ENCODE measurements at places on chromosomes 5 and 9. TPM values are rescaled to one million over a fixed set of nuclear protein-coding genes. Genes with fewer than 3 reads are reported as not detected.

GRCh38 chr5:73637565-73637964, 11.6 kb downstream of the ARHGEF28 start:
- DNase-seq, result no peak

GRCh38 chr9:109894473-109894872, 114.5 kb downstream of the PALM2AKAP2 start:
- no peak for DNase-seq

GRCh38 chr5:180380856-180381255, 27.7 kb upstream of the GFPT2 start:
- no peak for DNase-seq

DNA sequence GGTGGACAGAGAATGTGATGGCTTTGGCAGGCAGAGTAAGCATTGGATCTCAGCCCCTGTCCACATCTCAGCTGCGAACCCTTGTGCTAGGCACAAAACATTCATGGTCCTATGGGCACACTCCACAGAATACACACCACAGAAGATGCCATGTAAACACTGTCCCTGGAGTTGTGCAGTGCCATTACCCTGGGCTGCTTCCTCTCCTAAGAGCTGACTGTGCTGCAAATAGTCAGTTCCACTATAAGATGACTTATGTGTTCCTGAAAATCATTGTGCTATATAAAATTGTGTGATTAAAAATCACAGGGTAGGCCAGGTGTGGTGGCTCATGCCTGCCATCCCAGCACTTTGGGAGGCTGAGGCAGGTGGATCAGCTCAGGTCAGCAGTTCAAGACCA, 31.9 kb upstream of the ATP6V1G1 start:
- DNase-seq, result no peak

DNA sequence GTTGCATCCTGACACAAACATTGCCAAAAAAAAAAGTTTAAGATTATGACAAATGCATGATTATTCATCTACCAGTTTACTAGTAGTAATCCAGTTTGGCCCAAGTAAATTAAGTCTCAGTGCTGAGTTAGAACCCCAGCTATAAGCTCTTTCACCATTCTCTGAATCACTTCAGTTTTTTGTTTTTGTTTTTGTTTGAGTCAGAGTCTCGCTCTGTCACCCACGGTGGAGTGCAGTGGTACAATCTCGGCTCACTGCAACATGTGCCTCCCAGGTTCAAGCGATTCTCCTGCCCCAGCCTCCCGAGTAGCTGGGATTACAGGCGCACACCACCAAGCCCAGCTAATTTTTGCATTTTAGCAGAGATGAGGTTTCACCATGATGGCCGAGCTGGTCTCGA, 1.5 kb upstream of the PCYOX1L start:
- DNase-seq, result no peak

- DNase-seq, result no peak
Measured at GRCh38 chr9:83178717-83179116, 115.8 kb upstream of the RASEF start.

DNA sequence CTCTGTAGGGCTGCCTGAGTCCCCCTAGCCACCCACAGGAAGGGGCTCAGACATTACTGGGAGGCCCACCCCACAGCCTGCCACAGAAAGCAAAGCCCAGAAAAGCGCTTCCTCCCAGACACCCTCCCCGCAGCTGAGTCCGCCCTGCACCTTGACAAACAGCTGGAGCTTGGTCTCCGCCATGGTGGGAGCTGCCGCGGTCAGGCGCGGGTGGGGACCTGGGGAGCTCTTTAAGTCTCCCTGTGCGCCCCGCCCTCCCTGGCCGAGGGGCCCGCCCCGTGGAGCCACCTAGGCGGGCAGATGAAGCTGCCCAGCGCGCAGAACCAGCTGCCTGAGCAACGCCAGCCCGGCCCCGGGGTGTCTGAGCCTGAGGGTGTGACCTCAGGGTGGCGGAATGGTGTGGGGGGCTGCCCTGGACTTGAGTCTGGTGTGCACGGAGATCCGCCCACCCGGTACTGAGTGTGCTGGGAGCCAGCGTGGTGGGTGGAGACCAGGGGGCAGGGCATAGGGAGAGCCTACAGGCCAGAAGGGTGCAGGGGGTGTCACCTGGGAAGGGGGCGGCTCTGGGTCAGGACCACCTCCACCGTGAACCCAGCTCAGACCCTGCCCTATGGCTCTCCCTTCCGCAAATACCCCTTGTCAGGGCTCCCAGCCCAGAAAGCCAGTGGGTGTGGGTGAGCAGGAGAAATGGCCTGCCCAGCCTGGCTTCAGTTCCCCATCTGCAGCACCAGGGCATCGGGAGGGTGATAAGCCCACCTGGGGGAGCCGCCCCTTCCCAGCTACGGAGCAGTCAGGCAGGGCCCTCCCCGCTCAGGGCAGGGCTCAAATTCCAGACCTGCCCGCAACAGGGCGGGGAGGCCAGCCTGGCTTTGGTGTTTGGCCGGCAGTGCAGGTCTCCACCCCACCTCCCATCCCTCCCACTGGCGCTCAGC, at the start of gene CLIC3:
TSS of gene CLIC3 (minus strand) at position 208 of the 932 bp plus-strand sequence. CDS start at position 183, 25 bp downstream.
- peak; percentile 20 for DNase-seq

DNA sequence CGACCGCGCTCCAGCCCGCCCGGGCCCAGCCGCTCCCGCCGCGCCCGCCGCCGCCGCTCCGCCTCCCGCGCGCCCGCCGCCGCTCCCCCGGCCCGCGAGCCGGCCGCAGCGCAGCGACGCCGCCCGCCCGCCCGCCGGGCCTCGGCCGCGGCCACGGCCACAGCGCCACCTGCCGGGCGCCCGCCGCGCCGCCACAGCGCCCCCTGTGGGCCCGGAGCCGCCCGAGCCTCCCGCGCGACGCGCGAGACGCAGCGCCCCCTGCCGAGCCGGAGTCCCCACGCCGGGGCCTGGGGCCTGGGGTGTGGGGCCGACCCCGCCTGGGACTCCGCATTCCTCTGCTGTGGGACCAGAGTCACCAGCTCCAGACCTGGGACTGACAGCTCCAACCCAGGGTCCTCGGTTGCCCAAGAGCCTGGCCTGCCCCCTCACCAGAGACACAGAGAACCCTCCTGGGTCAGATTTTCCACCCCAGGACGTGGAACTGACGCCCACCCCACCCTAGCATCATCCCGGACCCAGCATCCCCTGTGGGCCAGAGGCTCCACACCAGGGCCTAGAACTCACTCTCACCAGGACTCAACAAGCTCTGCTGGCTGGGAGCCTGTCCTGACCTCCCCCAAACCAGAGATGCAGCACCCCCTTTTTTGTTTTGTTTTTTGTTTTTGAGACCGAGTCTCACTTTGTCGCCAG, at the start of gene RAPGEF1:
TSS of gene RAPGEF1 (minus strand) at position 118 of the 690 bp plus-strand sequence. CDS start 246 bp downstream, outside the sequence.
- peak; percentile 84 for DNase-seq

- no peak for DNase-seq
Measured at GRCh38 chr5:126624534-126624933, 23.8 kb downstream of the PHAX start.

DNA sequence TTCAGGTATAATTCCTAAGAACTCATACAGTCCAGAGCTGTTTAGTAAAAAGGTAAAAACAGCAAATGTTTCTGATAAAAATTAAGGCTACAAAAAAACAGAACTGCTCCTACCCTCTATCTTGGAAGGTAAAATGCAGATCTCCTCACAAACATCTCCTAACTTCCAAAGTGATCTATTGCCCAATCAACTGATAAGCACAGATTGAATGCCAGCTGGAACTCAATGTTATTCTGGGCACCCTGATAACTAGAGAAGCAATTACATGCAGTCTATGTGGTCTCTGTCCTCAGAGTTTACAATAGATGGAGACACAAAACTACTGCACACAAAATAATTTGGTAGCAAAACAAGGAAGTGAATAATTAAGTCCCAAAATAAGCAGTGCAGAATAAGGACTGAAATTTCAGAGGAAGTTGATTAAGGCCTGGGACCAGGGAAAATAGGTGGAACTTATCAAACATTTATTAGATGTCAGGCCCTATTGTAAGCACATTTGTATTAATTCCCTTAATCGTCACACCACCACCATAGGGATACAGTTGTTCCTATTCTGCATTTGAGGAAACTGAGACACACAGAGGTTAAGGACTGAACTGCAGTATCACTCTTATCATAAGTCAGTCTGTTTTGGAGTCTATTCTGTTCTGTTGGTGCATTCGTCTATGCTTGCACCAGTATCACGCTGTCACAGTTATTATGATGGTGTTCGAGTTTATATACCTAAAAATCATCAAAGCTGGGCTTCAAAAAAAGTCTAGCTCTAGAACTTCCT, 102.2 kb upstream of the TARS1 start:
- no peak for DNase-seq

- DNase-seq, result no peak
Measured at GRCh38 chr9:116654059-116654355, 33.1 kb upstream of the TRIM32 start.

DNA sequence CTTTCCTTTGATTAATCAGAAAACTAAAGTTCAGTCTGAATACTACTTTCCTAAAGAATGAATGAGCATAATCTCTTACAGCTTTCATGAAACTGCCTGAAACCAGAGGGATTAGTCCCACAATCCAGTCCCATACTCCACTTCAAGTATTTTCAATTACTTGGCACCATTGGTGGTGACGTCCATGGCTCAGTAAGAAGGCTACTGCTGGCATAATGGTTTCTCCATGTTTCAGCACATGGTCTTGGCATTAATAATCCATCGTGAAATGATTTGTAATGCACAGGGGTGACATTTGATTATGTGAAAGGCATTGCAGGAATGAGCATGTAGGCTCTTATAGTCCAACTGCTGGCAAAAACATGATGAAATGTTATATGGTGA, 23.4 kb downstream of the LIX1 start:
- DNase-seq, result no peak

The MSX2 gene
- total RNA-seq, result not detected

The NACC2 gene
- total RNA-seq, result 3.7 TPM

The CATSPER3 gene
- 0.81 TPM for total RNA-seq

The STXBP1 gene
- total RNA-seq, result 32.9 TPM

The PCDHB2 gene
- total RNA-seq, result not detected

The RFESD gene
- total RNA-seq, result 3.0 TPM

The ANKRD31 gene
- total RNA-seq, result 0.36 TPM

The UNC5A gene
- total RNA-seq, result not detected

The POLE3 gene
- total RNA-seq, result 95.7 TPM

The PDLIM4 gene
- 2.0 TPM for total RNA-seq

The TMEM171 gene
- total RNA-seq, result not detected

The CDH9 gene
- not detected for total RNA-seq

Measured in activated T-helper 1 cell treated with anti-CD3 and anti-CD28 coated beads, Interleukin-12 subunit alpha, Interleukin-12 subunit beta, Interleukin-2, Interleukin-4 antibody, amounts not matched to agents 30 ng/mL and 10 ng/mL and 1 ng/mL, durations not matched to agents 14 hours and 24 hours and 36 hours (primary cell).